ENCODE measurements at places on chromosomes 6 and 20.

DNA sequence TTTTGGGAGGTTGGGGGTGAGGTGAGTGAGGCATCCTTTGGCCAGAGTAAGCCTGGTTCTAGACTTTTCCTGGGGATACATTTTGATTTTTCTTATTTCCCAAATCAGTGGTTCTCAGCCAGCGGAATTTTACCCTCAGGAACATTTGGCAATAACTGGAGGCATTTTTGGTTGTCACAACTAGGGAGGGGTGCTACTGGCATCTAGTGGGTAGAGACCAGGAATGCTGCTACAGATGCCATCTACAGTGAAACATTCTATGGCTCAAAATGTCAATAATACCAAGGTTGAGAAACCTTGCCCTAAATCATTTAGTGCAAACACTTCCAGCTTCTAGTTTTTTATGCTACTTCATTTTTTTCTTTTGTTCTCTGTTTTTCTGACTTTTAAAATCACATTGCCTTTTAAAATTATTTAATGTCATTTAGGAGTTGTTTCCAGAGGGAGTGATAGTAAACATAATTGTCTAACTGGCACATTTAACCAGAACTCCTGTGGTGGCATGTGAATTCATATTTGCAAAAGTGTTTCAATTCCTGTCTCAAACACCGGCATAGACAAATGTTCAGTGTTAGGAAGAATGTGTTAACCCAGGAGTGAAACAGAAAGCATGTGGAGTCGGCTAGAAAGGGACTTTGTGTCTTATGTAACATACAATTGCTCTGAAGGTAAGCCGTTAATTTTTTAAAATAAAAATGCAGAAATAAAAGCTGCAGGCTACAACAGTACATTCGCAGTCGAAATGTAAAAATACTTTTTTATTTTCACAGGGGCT, 59.0 kb downstream of the QRSL1 start:
- no peak for DNase-seq

DNA sequence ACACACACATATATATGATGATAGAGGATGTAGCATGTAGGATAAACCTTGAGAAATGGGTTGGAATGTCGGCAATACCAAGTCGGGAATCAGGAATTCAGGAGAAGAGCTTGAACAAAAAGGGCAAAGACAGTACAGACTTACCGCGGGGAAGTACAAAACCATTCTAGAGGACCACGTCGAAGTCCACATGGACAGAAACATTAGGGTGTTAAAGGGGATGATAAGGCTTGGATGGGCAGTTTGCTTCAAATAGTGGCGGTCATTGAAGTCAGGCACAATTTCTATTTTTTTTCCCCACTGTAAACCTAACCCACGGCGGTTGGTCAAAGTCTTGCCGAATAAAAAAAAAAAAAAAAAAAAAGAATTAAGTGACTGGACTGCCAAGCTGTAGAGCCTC, 766 bp upstream of the NUS1 start:
- DNase-seq, result no peak

DNA sequence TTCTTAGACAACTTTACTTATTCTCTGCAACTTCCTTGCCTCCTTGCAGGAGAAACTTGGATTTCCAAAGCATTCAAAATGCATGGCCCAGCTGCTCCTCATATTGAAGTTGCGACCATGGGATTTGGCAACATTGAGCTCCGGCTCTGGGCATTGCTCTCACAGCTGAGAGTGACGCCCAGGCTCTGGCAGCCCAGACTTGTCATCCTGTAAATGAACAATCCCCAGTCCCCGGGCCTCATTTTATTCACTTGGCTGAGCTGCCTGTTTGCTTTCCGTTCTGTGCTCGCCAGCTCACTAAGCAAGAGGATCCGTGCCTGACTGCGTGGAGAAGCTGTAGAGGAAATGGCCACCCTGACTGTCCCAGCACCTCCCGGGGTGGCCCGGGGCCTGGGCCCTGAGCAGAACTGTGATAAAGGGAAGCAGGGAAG, 119.5 kb upstream of the CD93 start:
- no peak for DNase-seq

GRCh38 chr6:105901583-105901982, 184.6 kb upstream of the PRDM1 start:
- no peak for DNase-seq

DNA sequence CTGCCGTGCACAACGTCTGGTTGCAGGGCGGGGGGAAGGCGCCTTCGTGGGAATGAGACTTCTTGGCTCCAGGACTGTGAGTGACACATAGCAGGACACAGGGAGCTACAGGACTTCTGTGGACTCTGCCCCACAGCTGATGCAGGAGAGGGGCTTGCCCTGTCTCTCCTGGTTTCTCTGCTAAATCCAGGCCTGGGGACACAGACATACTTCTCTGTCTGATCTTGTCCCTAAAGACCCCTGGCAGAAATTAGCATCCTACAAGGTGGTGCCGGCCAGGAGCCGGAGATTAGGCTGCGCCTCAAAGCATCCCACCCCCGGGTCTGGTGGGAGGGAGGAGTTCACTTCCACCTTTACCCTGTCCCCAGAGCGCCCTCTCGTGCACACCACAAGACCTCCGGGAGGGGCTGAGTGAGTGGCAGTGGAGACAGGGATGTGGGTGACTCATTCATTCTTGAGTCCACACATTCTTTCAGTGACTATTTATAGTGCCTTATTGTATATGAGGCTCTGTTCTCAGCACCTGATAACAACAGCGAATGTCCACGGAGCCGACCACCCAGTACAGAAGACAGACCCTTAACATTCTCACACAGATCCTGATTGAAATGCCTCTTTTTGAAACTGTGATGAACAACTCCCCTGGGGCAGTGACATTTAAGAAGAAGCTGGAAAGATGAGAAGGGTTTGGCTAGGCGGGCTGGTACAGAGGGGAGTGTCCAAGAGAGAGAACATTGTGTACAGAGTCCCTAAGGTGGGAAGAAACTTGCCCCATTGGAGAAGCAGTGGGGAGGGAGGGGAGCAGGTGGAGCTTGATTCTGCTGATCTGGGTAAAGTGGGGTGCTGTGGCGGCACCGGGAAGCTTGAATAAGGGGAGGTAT, 39.0 kb downstream of the GMPR start:
- DNase-seq, result no peak

DNA sequence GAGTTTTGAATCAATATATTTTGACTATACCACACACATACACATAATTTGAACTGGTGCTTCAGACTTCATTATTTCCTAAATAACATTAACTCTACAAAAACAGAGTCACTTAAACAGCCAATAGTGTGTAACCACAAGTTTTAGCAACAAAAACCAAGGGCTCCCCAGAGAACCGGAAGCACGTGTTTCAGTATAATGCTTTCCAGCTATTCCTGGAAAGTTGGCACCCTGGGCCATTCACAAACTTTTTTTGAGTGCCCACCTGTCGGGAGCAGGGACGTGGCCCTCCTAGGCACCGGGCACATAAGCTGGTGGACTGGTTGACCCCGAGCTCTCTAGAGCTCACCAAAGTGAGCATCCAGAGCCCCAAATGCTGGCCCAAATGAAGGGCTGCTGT, 1.9 kb upstream of the SLC35D3 start:
- DNase-seq, result no peak

GRCh38 chr6:152329638-152330448, 307.3 kb downstream of the SYNE1 start:
- no peak for DNase-seq

Measured in osteocyte (in vitro differentiated cells).